COLO829 (cell line): ENCODE measurements at places on chromosomes 11 and 22.

DNA sequence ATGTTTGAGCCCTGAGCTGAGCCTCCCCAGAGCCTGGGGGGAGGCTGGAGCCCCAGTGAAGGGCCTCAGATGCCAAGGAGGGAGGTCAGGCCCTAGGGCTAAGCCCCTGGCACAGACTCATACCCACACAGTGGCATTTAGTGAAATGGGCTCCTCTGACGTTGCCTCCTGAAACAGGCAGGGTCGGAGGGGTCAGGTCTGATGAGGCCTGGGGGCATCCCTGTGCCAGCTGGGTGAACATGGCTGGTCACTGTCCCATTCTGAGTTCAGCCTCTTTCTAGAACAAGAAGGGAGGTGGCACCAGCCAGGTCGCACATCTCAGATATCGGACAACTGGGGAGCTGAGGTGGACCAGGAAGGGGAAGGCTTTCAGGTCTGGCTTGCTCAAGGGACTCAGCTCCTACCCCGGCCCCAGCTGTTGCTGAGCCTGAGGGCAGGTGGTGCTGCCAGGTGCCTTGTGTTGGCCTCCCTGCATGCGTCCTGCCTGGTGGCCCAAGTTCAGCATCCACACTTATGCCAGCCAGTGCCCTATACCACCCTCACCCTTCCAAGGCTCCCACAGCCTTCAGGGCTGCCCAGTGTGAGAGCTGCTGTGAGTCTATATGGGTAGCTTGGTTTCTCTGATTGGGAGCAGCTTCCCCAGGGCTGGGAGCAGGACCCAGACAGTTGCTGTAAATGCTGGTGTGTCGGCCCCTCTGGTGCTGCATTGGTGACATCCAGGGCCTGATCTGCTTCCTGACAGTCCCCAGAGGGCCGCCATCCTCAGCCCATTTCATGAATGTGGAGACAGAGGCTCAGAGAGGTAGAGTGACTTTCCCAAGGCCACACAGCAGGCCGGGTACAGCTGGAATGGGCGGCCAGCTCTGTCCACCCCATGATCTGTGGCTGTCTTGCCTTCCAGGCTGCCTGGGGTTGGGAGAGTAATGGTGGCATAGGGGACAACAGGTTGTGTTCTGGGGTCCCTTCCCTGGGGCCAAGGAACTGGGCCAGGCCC, 32.8 kb upstream of the PPARA start:
- no peak for DNase-seq

DNA sequence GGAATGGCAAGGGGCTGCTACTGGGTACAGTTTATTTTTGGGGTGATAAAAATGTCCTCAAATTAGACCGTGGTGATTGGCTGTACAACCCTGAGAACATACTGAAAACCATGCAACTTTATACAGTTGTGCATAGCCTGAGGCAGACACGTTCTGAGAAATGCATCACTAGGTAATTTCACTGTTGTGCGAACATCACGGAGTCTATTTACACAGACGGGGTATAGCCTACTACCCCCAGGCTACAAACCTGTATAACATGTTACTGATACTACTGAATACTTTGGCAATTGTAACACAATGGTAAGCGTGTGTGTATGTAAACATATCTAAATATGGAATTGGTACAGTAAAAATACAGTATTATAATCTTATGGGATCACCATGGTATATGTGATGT, 23.6 kb downstream of the NARS2 start:
- DNase-seq = no peak

DNA sequence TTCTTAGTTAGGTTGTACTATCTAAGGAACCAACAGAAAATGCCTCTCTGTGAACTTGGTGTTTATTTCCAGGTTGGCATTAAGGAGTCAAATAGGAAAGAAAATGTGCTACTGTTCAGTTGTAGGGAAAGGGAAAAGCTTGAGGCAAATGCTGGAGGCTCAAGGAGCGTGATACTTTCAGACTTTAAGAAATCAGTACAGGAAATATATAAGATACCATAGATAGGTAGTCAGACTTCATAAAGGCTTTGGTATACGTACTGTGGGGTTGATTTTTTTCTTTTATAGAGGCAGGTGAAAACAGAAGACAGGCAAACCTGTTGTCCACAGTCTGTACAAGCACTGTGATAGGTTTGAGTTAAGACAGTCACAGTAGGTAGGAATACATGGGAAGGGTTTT, 30.8 kb downstream of the EP300 start:
- no peak for DNase-seq

DNA sequence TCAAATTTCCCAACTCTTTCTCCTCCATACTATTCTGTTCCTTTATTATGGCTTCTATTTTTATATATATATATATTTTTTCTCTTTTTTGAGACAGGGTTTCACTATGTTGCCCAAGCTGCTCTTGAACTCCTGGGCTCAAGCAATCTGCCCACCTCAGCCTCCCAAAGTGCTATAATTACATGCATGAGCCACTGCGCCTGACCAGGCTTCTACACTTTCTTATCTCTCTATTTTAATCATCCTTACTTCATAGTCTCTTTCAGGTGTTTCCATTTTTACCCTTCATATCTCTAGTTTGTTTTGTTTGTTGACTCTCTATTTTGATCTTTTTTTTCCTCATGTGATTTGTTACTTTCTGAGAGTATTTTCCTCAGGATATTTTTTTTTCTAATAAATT, 19.8 kb downstream of the GVQW3 start:
- DNase-seq = no peak

DNA sequence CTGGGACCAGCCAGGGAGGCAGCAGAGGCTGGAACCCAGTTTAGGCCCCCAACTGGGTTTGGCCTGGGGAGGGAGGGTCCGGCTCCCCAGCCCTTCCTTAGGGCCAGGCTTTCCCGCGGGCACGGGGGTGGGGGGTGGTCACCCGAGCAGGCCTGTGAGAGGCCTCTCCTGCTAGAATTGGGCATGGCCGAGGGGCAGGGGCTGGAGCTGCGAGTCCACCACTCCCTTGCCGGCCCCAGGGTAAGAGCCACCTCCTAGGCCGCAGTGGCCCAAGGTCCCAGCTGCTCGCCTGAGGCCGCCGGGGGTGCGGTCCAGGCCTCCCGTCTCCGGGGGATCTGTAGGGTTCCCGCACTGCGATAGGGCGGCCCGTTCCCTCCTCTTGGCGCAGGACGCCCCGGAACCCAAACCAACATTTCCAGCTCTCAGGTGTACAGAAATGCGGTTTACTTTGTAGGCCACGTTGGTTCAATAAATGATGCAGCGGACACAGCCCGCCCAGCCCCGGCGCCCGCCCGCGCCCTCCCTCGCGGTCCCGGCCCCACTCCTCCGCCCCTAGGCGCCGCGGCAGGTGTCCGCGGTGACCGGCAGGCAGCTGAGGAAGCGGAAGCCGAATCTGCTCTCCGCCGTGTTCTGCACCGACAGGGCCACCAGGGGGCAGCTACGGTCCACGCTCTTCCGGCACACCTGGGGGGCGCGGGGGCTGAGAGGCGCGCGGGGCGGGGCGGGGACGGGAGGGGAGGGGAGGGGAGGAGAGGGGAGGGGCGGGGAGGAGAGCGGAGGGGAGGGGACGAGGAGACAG, 5.9 kb downstream of the LMNTD2 start:
- peak; percentile 28 for DNase-seq

GRCh38 chr11:24509114-24509513, 12.3 kb downstream of the LUZP2 start:
- no peak for DNase-seq

- no peak for DNase-seq
Observed at GRCh38 chr22:46684706-46685105, 53.3 kb downstream of the CERK start.

DNA sequence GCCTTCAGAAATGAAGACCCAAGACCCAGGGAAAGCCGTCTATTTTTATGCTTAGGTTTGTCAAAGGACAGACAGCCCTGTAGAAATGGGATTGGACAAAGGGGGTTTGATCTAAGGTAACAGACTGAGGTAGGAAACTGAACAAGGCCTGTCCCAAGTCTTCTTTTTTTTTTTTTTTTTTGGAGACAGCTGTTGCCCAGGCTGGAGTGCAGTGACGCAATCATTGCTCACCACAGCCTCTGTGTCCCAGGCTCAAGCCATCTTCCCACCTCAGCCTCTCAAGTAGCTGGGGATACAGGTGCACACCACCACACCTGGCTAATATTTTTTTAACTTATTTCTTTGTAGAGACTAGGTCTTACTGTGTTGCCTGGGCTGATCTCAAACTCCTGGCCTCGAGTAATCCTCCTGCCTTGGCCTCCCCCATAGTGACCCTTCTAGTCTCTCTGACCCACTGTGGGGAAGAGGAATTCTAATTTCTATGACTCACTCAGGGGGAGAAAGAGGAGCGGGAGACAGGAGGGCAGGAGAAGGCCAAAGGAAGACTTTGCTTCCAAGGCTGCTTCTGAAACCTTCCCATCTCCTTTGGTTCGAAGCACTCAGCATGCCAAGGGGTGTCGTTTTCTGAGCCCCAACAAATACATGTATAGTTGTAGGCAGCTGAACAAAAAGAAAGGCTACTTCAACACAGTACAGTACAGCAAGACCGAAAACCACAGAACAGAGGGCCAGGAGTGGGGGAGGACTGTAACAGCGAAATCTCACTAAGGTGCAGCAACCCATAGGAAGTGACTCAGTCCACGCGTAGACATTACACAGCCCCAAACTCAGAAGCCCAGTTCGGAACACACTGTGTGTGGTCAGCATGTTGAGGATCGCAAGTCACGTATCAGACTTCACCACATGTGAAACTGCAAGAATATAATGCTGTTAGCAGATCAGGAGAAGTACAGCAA, 872 bp downstream of the TMA7B start:
- no peak for DNase-seq

DNA sequence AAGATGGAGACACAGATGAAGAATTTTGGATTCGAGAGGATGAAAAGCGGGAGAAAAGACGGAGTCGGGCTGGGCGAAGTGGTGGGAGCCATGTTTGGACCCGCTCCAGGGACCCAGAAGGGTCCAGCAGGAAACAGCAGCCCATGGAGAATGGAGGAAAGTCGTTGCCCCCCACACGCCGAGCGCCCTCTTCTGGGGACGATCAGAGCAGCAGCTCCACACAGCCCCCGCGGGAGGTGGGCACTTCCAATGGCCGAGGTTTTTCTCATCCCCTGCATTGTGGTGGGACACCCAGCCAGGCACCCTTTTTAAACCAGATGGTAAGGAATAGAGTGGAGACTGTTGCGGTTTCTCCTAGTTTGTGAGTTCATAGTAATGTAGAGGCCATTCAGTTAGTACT, 22.8 kb upstream of the SLC25A18 start:
- no peak for DNase-seq

GRCh38 chr22:27793576-27793975, 8.0 kb downstream of the MN1 start:
- no peak for DNase-seq

- no peak for DNase-seq
Observed at GRCh38 chr11:27118371-27118770, 77.8 kb downstream of the BBOX1 start.

GRCh38 chr11:111871693-111872161, 346 bp upstream of the ALG9 start:
- DNase-seq = no peak
